ENCODE measurements at places on chromosomes 5 and 9.

GRCh38 chr5:154757814-154758406 lies 2.7 kb downstream of the LARP1 start:
- no peak for DNase-seq

DNA sequence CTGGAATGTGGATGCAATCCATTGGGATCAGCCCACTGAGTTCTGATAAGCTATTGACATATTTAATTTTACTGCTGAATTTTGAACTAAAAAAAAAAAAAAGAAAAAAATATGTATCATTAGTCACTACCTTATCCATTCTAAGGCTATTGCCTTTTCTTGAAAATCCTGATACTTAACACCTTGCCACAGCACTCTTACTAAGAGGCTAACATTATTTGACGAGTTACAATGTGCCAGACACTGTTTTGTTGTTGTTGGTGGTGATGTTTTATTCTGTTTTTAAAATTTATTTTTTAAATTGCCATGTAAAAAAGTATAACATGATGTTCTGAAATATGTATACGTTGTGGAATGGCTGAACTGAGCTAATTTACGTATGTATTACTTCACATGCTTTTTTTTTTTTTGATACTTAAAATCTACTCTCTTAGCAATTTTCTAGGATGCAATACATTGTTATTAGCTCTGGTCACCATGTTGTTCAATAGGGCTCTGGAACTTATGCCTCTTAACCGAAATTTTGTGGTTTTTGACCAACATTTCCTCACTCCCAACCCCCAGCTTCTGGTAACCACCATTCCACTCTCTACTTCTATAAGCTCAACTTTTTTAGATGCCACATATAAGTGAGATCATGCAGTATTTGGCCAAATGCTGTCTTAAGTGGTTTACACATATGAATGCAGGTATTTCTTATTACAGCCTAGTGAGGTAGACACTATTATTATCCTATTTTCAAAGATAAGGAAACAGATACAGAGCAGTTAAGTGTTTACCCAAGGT lies 134.8 kb upstream of the PCA3 start:
- no peak for DNase-seq

DNA sequence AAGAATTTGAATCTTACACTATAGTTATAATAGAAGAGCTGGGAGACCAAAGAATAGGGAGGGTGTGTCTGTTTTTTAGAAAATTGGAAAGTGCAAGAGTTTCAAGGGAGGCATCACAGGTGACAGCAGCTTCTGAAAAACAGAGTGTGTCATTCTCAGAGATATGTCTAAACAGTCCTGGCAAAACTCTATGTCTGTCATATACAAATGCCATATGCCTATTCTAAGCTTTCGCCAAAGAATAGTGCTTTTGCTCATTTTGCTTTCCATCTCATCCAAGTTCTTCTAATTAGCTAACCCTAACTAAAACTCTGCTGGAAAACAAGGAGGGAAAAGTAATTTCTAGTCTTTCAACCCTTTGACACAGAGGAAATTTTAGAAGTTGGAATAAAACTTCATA lies 388.0 kb upstream of the TYRP1 start:
- no peak for DNase-seq

GRCh38 chr5:149320791-149321330 lies 24.4 kb upstream of the GRPEL2 start:
- no peak for DNase-seq

- no peak for DNase-seq
These were observed 890.5 kb upstream of the CTNND2 start for GRCh38 chr5:12794476-12795332.

DNA sequence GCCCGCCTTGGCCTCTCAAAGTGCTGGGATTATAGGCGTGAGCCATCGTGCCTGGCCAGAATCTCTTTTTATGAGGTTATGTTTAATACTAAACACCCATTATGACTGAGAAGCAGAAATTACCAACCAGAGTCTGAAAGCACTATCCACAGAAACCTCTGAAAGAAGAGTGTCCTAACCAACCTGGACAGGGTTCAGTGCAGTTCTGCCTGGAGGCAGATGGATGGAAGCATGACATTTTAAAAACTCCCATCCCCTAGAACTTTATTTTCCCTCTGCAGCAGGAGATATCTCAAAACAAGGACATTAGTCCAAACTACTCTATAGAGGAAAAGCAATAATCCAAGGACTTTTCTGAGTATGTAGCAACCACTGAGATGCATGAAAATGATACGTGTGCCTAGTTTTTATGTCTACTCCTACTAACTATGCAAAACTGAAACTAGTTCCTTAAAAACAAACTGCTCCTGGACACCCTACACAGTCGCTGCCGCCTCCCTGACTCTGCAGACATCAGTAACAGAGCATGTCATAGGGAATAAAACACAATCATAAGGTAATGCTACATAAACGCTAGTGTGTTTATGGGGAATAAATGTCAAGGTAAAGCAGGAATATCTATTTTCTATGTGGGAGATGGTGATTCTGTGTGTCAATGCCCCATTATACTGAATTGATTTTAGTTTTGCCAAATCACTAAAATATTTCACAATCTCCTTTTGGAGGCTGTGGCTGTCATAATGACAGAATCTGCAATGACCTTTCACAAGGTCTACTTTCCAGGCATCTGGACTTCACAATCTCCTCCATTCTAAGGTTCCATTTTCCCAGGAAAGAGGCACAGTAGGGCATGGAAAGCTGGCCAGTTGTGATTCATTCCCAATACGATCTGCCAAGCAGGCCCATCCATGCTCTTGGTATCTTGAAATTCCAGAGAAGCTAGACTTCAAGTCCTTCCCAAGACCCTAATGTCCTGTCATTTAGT lies 122.8 kb downstream of the SIL1 start:
- DNase-seq, result no peak

- DNase-seq, result no peak
These were observed 95.3 kb downstream of the TTLL11 start for GRCh38 chr9:121997791-121998190.

GRCh38 chr5:158819840-158820620 lies 279.7 kb downstream of the EBF1 start:
- DNase-seq, result no peak

DNA sequence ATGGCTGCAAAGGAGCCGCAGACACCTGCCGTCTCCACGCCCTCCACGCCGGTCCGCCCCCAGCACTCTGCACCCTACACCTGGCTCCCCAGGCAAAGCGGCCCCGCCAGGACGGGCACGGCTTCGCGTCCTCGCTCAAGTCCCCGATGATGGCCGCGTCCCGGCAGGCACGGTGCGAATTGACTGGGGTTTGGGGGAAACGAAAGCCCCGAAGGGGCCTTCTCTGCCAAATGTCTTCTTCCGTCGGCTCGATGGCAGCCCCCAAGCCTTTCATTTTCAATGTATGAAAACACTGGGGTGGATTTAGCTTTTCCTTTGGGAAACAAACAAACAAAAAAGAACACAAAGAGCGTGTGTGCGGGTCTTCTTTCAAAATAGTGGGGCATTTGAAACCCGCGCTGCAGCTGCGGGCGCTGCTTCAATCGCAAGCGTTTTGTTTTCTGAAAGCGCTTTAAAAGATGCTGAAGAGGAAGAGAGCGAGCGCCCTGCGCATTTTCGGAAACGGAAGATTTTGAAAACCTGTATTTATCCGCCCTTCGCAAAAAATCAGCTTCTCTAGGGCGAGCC lies 160.0 kb downstream of the RMI1 start:
- no peak for DNase-seq

- DNase-seq, result no peak
These were observed 450.7 kb downstream of the EFNA5 start for GRCh38 chr5:107219993-107220392.
